Islet precursor cell (in vitro differentiated cells): ENCODE measurements at places on chromosomes 3 and 15.

DNA sequence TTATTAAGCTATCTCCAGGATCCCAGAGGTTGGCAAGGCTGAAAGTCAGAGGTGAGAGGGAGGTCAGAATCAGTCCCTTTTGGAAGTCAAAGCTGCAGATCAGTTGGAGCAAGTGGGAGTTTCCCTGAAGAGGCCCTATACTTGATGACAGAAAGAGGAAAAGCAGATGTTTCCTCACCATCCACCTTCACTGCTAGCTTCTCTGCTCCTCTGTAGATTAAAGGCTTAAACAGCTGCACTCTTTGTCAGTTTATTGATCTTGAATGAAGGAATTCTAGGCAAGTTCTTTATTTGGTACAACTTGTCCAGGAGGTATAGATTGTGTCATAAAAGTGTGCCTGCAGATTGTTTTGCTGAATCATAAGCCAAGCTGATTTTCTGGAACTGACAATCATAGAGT lies 408.2 kb upstream of the TGFBR2 start:
- DNase-seq: no peak

DNA sequence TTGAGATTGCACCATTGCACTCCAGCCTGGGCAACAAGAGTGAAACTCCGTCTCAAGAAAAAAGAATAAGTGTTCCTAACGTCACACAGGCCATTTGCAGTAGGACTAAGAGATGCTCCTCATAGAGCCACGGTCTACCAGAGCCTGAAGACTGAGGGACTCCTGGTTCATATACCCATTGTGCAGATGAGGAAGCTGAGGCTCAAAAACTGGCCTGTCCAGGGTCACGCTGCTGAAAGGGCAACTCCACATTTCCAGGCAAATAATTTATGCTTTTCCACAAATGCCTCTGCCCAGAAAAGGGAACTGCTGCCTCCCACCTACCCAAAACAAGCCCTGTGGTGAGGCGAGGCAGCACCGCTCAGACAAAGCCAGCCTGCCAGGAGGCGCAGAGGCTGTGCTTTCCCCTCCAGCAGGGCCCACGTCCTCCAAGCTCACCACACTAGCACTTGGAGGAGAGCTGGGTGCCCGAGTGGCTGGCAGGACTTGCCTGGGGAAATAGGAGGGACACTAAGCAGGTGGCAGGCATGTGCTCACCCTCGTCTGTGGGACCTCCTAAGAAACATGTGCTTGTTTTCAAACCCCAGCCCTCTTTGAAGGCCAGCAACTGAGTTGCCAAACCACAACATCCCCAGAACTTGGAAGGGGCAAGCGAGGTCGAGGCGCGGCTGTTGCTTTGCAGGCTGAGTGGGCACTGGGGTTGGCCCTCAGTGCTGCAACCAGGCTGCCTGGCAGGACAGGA lies 195.6 kb downstream of the XXYLT1 start:
- no peak for DNase-seq

- no peak for DNase-seq
Measured at GRCh38 chr3:106643684-106644161, 733.5 kb upstream of the CCDC54 start.

DNA sequence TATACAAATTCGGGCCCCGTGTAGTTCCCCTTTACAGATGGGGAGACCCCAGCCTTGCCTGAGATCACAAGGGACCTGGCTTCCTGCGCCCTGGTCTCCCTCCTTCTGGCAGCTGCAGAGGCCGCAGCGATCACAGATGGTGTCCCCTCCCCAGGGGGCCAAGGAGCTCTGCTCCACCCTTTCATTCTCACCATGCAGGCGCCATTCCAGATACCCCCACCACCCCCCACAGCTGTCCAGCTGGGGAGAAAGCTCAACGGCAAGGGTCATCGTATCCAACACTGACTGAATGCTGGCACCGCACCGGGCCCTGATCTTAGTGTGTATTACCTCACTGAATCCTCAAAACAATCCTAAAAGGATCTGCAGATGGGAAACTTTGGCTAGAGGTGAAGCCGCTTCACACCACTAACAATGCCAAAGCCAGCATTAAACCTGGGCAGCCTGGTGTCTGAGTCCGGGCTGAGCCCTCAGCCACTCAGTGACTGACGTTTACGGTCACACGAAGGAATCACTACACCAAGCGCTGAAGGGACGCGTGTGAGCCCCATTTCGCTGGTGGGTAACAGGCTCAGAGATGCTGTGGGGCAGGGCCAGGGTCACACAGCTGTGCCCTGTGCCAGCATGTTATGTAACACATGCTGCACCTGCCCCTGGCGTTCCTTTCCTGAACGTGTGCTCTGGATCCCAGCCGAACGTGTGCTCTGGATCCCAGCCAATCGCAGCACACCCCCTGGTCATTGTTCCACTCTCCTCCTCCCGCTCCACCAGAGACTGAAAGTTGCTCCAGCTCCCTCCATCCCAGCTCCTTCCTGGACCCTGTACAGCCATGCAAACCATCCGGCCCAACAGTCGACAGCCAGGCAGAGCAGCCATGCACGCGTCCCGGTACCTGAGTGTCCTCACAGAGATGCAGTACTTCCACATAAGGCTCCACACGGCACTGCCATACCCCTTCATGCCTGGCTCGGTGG lies 51.8 kb downstream of the IQSEC1 start:
- no peak for DNase-seq

- DNase-seq: no peak
Measured at GRCh38 chr3:185519021-185519420, 20.2 kb upstream of the TMEM41A start.

- DNase-seq: peak; percentile 86
Measured at GRCh38 chr3:46565607-46566039, 479 bp downstream of the LRRC2 start.

- no peak for DNase-seq
Measured at GRCh38 chr3:76063811-76064210, 278.5 kb upstream of the ZNF717 start.

DNA sequence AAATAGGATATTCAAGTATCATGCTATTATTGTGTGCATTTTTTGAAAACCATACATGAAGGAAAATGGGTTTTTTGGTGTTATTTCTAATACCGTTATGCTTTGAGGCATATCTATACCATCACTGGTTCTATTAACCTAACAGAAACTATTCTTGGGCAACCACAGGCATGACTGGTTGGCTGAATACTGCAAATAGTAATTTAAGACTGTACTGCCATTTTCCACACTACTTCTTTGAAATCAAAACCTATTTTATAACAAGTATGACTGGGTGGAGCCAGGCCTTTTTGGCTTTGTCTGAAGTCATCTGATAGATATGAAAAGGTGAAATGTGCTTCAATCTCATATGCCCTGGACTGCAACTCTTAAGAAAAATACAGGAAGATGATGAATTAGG lies 115.1 kb downstream of the ULK4 start:
- DNase-seq: no peak

DNA sequence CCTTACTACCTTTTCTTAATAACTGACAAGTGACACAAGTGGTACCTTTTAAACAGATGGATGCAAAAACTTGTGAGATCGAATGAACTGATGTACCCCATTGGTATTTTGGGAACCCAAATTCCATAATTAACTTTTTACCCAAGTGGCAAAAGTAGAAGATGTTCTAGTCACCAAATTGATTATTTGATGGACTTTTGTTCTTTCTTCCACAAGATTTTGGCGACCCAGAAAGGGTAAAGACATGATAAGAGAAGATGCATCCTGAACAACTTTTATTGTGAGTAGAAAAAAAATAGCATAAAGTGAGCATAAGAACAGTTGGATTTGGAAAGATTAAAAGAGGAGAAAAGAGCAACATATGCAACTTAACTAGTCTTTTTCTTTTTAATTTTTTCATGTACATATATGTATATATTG lies 159.5 kb downstream of the TIGIT start:
- no peak for DNase-seq

DNA sequence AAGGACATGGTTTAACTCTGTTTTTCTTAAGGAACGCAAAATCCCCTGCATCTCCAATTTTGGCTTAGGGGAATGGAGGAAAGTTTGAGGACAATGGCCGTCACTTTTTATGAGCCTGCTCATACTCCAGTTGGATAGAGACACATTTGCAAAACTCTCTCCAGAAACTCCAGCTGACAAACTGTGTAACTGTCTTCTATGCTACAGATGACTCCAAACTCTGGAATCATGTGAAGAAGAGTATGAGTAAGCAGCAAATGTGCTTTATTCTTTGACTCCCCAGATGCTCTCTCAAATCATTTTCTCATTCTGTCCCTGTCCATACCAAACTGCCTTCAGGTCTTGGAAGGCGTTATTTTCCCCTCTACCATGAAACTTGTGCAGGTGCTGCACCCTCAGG lies 226.5 kb upstream of the GPR149 start:
- no peak for DNase-seq

- DNase-seq: no peak
Measured at GRCh38 chr3:66299891-66300290, 79.1 kb downstream of the SLC25A26 start.

GRCh38 chr15:70127770-70128413 lies 30.2 kb upstream of the TLE3 start:
- no peak for DNase-seq

GRCh38 chr3:128698211-128699047 lies 27.6 kb upstream of the RAB7A start:
- DNase-seq: peak; percentile 76

GRCh38 chr3:151558661-151559060 lies 97.8 kb upstream of the IGSF10 start:
- DNase-seq: no peak

DNA sequence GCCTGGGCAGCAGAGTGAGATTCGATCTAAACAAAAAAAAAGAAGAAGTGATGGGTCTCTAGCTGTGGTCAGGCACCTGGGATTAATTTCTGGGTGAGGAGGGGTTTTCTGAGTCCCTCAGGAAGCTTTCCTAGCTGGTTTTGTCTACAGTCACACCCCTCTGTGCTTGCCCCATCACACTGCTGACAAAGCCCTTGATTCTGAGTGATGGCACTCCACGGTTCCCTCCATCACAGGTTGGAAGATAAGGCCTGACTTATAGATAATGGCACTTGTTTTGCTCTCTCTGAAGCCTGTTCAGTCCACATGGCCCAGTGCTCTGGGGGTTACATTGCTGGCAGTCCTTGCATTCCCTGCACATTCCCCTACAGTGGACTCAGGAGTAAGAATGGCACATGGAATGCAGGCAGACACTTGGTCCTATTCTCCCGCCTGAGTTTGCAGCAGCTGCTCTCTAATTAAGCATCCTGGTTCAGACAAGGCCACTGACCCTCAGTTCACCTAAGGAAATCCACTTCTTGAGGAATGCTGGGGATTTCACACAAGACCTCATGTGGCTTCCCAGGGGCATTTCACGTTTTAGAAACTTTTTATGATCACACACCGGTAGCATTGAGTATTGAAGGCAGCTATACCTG lies 81.0 kb upstream of the NMNAT3 start:
- DNase-seq: peak; percentile 98

DNA sequence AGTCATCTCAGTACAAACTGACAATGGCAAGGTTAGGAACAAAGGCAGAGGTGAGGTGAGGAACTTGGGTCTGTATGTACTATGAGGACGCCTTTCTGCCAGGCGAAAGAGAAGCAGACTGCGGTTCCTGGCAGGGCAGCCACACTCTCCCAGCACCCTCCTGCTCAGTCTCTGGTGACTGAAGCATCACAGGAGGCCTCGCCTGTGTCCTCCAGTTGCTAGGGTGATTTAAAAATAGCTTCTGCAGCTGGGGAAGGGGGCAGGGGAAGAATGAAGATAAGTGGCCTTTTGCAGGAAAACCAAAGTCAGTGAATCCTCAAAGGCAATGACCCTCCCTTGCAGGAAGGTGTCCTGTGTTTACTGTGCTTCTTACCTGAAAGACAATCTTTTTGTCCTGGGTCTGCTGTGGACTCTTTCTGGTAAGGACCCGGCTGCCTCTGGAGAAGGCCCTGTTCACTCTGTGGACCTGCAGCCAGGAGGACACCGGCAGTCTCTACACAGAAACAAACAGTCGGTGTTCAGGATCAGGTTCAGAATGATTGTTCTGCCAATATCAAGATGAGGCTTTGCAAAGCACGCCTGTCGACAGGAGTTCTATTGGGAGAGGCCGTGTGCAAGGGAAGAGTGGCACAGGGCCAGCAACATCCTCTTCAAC lies 65.7 kb upstream of the DGKG start:
- DNase-seq: no peak

GRCh38 chr15:68203956-68204355 lies 1.2 kb downstream of the CALML4 start:
- no peak for DNase-seq

DNA sequence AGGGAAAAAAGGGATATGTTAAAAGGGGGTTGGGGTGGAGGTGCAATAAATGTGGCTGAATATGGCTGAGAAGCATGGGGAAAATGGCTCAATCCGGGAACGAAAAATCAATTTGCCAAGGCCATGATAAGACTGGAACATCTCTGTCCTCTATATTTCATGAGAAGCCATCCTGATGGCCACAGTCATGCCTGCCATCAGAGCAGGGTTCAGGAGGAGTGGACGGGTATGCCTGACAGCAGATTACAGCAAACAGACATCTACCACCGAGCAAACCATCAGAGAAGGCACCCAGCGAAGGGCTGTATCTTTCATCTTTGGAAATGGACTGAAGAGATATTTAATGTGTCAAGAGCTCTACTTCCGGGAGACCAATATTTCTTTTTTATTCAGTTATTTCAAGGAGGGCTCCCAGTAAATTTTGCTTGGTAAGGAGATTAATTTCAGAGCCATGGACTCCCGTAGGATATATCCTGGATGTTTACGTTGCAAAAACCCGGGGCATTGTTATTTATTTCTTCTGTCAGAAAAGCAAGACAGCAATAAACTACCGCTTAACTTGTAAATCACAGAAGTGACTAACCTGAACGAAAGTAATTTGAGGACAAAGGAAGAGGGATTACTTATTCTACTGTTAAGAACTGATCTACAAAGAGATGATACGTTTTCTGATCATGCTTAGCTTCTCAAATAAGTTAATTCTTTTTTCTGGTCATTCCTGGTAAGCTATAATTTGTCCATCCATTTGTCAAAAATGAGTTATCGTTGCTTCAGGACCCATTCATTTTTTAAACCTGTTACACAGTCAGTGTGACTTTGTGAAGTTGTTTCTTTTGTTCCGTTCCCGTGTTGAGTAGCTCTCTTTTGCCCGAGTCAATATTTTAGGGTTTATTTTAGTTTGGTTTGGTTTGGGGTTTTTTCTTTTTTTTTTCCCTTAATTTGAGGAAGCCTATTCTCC lies 80.6 kb upstream of the CHD2 start:
- DNase-seq: no peak

DNA sequence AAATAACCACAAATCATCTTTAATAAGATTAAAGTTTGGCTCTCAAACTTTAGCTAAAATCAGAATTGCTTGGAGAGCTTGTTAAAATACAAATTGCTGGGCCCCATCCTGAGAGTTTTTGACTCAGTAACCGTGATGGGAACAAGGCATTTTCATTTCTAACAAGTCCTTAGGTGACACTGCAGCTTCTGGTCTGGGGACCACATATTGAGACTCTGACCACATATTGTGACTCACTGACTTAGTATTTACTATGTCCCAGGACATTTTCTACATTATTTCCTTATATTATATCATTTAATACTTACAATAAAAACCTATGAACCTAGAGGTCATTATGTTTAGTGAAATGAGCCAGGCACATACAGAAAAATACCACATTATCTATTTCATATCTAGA lies 164.5 kb downstream of the ZMAT3 start:
- no peak for DNase-seq

GRCh38 chr3:56784448-56785001 lies 17.2 kb downstream of the ARHGEF3 start:
- DNase-seq: no peak

GRCh38 chr15:84582583-84583157 lies 18.1 kb upstream of the ZSCAN2 start:
- no peak for DNase-seq

GRCh38 chr3:52983828-52984227 lies 62.0 kb downstream of the SFMBT1 start:
- DNase-seq: no peak
